ENCODE measurements at places on chromosomes 3 and 15.

DNA sequence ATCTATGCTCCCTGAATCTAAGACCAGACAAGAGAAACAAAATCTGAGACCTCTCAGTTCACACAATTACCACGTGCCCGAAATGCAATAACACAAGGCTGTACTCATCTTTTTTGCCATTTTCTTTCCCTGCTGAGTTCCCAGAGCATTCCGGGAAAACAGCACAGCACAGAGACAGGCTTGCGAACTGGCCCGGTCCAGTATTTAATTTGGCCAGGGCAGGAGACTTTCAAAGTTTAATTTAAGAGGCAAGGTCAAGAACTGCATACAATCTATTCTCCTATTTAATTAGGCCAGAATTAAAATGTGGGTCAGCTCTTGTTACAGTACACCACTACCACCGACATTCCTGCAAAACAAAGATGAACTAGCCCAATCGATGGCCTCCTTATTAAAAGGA, 87.5 kb upstream of the SNRPA1 start:
- DNase-seq, result no peak

DNA sequence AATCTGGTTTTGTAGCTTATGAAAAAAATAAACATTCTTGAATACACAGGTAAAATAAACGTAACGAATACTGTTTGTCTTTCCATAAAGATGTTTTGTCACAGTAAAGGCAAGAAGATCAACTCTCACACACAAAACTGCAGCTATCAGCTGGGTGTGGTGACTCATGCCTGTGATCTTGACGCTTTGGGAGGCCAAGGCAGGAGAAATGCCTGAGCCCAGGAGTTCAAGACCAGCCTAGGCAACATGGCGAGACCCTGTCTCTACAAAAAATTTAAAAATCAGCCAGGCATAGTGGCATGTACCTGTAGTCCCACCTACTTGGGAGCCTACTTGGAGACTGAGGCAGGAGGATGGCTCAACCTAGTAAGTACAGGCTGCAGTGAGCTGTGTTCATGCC, 39.6 kb downstream of the CBLB start:
- no peak for DNase-seq

DNA sequence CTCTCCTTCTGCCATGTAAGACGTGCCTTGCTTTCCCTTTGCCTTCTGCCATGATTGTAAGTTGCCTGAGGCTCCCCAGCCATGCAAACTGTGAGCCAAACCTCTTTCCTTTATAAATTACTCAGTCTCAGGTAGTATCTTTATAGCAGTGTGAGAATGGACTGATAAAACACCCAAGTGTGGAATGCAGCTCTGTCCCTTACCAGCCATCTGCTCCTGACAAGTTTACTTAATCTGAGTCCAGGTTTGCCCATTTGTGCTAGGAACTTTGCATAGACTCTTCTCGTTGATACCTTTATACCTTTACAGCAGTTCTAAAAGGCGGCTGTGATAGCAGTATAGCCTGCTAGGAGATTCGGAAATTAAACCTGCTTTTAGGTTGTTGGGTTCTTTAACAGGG, 48.1 kb downstream of the SLC25A26 start:
- no peak for DNase-seq

GRCh38 chr3:98655666-98656065, 62.3 kb upstream of the CPOX start:
- no peak for DNase-seq

GRCh38 chr15:92454555-92455105, 60.9 kb downstream of the ST8SIA2 start:
- no peak for DNase-seq

DNA sequence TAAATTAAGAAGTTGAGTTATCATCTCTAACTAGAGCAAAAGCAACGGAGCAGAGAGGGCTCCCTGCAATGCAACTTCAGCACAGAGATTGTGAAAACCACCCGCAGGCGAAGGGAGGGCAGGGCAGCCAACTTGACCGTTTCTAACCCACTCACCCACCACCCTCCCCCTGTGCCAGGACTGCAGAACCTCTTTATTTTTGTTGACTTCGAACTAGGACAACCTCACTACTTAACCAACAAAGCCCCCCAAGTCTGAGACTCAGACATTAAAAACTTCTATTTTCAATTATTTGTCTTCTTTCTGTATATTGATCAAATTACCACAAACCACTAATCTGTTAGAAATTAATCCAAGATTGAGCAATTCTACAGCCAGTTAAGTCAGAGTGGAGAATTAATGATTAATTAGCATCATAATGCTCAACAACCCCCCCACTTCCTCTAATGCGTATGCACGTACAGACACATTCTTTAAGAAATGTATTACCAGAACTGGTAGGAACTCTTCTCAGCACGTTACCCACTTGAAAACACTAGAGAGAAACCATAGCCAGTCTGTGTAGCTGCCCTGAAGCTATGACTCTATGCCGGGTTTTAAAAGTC, 2.0 kb downstream of the MGLL start:
- no peak for DNase-seq

- no peak for DNase-seq
Observed at GRCh38 chr3:45730409-45731154, 41.4 kb downstream of the SACM1L start.

GRCh38 chr15:81087066-81087465, 47.0 kb upstream of the CFAP161 start:
- no peak for DNase-seq
